ENCODE measurements at places on chromosomes 5 and 9. TPM values are rescaled to one million over a fixed set of nuclear protein-coding genes. Genes with fewer than 3 reads are reported as not detected.

PCDHA4 gene
- 0.24 TPM for total RNA-seq

SPINK1 gene
- not detected for total RNA-seq

TPRN gene
- 9.4 TPM for total RNA-seq

ELAVL2 gene
- total RNA-seq = 0.12 TPM

C5orf58 gene
- not detected for total RNA-seq

TMEM141 gene
- 52.5 TPM for total RNA-seq

SLC36A2 gene
- total RNA-seq = not detected

COL23A1 gene
- 0.75 TPM for total RNA-seq

GAPT gene
- not detected for total RNA-seq

PALM2AKAP2 gene
- total RNA-seq = 9.4 TPM

FOXD4L5 gene
- 0.37 TPM for total RNA-seq

LECT2 gene
- not detected for total RNA-seq

PFN3 gene
- total RNA-seq = not detected

IL11RA gene
- total RNA-seq = 84.7 TPM

LHX3 gene
- not detected for total RNA-seq

PCDHA1 gene
- not detected for total RNA-seq

TOMM5 gene
- total RNA-seq = 92.3 TPM

SAPCD2 gene
- total RNA-seq = 0.75 TPM

MOB3B gene
- 0.06 TPM for total RNA-seq

ATG12 gene
- 31.8 TPM for total RNA-seq

PAX5 gene
- not detected for total RNA-seq

INSYN2B gene
- total RNA-seq = 14.5 TPM

ARID3C gene
- 0.34 TPM for total RNA-seq

MVB12B gene
- 2.3 TPM for total RNA-seq

ORM2 gene
- total RNA-seq = not detected

PRDM9 gene
- total RNA-seq = not detected

LCN2 gene
- total RNA-seq = not detected

DPYSL3 gene
- total RNA-seq = 26.5 TPM

SPINK4 gene
- total RNA-seq = not detected

CHSY3 gene
- total RNA-seq = 6.3 TPM

LCN15 gene
- total RNA-seq = not detected

PCDHGB5 gene
- total RNA-seq = 32.0 TPM

PCDHGA3 gene
- total RNA-seq = 5.1 TPM

POU5F2 gene
- 0.34 TPM for total RNA-seq

UAP1L1 gene
- 6.0 TPM for total RNA-seq

GDNF gene
- not detected for total RNA-seq

AK1 gene
- 53.7 TPM for total RNA-seq

GPR21 gene
- total RNA-seq = 0.19 TPM

PDGFRB gene
- 326 TPM for total RNA-seq

RNF208 gene
- not detected for total RNA-seq

IFNE gene
- 0.56 TPM for total RNA-seq

CDH6 gene
- total RNA-seq = 1.5 TPM

Measured in cardiac ventricle fibroblast (primary cell).